ENCODE measurements at places on chromosomes 7 and 10. TPM values are rescaled to one million over a fixed set of nuclear protein-coding genes. Genes with fewer than 3 reads are reported as not detected.

SNCG gene
- total RNA-seq: 3.9 TPM

CFAP70 gene
- 0.03 TPM for total RNA-seq

DNA sequence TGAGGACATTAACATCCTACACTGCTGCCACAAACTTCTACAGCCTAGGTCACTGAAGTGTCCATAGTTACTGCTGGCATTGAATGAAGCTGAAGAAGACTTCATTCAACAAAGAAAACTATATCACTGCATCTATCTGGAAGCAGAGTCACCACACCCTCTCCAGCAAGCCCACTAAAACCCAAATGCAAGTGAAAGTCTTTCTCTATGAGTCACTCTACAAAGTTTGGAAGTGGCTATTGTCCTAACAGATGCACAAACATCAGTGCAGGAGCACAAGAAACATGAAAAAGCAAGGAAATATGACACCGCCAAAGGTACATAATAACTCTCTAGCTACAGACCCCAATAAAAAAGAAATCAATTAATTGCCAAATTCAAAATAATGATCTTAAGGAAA lies 43.5 kb upstream of the CAMK2B start:
- DNase-seq: peak; percentile 66

- no peak for DNase-seq
These were observed 92.1 kb upstream of the RSU1 start for GRCh38 chr10:16909271-16909767.

GRCh38 chr7:139109983-139110411 lies 477 bp upstream of the ZC3HAV1 start:
- no peak for DNase-seq

All from HT1080 (cell line).